ENCODE measurements at places on chromosomes 1 and 21.

DNA sequence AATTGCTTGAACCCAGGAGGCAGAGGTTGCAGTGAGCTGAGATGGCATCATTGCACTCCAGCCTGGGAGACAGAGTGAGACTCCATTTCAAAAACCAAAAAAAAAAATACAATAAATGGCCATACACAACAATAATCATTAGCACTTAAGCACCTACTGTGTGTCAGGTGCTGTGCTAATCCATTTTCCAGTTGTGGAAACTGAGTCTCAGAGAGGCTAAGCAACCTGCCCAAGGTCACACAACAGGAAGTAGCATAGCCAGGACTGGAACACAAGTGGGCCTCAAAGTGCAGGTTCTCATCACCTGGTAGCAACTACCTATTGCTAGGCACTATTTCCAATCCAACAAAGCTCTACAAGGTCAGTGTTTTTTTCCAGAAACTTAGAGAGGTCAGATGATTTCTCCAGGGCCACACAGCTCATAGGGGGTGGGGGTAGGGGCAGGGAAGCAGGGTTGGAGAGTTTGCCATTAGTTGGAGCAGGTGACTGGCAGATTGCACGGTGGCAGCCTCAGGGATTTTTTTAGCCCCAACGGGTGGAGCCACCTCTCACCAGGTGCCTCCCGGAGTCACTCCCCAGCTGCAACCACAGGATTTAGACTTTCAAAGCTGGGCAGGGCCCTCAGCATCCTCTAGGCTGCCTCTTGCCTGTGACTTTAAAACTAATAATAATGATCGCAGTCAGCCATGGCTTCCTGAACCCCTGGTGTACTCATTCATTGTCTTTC, 52.5 kb upstream of the ID3 start:
- peak; percentile 66 for DNase-seq

DNA sequence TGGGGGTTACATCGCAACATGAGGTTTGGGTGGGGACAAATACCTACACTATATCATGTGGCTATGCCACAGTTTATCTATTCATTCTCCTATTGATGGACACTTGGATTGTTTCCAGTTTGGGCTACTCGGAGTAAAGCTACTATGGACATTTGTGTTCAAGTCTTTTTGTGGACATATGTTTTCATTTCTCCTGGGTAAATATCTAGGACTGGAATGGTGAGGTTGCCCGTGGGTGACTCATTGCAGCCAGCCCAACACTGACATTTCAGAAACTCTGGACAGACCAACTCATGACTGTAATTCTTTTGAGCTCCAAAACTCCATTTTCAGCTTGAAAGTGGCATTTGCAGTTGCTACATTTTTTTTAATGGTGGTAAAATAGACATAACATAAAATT, 82.7 kb downstream of the KAZN start:
- DNase-seq = no peak

DNA sequence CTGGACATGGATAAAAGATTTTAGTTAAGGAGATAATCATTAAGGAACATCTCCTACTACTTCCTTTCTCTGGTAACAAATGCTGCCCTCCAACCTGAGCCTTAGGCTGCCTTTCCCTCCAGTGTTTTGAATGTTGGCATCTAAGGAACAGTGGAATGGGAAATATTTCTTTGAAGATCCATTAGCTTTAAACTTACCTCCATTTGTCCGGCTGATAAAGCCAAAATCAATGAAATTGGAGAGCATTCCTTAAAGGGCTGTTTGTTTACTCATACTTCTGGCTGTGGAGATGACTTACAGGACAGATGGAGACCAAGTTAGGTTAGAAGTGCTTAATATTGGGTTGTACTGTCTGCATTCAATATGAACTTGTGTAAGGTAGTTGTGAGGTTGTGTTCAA, 439.1 kb downstream of the PLA2G4A start:
- DNase-seq = no peak

DNA sequence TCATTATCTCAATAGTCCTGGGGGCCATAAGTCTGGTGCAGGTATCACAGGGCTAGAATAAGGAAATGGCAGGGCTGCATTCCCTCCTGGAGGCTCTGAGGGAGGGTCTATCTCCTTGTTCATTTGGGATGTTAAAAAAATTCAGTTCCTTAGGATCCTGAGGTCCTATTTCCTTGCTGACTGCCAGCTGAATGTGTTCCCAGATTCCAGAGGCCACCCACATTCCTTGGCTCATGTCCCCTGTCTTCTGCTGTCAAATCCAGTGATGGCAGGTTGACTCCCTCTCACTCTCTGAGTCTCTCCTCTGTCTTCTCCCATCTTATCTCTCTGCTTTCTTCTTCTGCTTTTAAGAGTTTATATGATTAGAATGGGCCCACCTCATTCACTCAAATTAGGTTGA, 400.6 kb downstream of the PTPRU start:
- DNase-seq = no peak

DNA sequence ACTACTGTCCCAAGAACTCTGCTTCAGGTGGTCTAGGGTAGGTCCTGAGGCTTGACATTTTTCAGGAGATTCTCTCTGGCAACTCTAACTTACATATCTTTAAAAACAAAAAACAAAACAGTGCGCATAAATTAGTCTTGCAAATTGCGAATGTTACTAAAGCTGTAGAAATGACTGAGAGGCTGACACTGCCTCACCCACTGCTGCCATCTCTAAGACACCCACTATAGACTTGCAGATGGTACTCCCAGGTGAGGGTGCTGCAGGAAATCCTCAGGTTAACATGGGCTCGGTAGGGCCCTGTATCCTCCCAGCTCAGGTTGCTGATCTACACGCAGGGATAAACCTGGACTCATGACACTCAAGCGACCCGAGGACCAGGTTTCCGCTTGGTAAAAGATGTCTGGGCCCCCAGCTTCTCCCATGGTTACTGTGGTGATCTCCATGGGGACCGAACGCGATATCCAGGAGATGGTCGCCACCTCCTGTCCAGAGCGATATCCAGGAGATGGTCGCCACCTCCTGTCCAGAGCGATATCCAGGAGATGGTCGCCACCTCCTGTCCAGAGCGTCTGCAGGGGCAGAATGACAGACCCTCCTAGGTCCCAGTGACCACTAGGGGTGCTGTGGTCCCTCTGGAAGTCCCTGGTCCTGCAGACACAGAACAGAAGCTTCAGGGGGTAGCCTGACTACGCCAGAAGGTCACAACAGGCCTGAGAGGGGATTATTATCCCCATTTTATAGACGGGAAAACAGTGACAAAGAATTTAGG, 16.2 kb upstream of the LY9 start:
- no peak for DNase-seq

DNA sequence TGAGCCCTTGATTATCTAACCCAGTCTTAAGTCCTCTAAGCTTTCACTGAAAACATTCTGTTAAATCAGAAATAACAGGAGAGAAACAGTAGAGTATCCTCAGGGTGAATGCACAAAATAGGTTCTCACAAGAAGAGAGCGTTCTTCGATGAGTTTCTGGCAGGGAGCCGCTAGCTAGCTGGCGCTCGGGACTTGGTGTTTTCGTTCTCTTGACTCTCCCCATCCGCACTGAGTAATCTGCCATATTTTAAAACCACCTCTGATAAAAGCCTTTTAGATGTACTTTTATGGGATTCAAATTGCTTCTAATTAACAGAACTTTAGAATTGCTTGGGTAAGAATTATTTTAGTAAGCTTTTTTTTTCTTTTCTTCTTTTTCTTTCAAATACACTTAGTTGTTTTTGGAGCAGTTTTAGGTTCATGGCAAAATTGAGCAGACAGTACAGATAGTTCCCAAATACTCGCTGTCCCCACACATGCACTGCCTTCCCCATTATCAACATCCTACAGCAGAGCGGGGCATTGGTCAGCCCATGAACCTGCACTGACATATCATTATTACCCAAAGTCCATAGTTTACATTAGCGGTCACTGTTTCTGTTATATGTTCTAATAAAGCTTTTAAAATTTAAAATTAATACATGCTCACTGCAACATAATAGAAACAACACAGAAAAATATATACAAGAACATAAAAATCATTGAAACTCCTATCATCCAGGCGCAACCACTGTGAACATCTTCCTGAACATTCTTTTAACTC, 35.4 kb downstream of the PRDM2 start:
- DNase-seq = no peak

GRCh38 chr1:54284781-54285529, 85.0 kb downstream of the MRPL37 start:
- no peak for DNase-seq

DNA sequence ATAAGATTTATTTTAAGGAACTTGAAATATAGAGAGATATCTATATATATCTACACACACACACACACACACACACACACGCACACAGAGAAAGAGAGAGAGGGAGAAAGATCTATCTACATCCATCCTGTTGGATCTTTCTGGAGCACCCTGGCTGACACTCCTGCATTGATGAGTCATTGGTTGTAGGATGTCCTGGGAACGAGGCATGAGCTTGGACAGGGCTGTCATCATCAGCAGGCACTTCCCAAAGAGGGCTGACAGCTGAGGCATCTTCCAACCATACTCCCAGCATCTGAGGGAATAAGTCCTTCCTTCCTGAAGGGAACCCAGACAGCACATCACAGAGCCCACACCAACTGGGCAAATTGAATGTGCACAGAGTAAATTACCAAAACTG, 99.1 kb upstream of the ERG start:
- DNase-seq = no peak

DNA sequence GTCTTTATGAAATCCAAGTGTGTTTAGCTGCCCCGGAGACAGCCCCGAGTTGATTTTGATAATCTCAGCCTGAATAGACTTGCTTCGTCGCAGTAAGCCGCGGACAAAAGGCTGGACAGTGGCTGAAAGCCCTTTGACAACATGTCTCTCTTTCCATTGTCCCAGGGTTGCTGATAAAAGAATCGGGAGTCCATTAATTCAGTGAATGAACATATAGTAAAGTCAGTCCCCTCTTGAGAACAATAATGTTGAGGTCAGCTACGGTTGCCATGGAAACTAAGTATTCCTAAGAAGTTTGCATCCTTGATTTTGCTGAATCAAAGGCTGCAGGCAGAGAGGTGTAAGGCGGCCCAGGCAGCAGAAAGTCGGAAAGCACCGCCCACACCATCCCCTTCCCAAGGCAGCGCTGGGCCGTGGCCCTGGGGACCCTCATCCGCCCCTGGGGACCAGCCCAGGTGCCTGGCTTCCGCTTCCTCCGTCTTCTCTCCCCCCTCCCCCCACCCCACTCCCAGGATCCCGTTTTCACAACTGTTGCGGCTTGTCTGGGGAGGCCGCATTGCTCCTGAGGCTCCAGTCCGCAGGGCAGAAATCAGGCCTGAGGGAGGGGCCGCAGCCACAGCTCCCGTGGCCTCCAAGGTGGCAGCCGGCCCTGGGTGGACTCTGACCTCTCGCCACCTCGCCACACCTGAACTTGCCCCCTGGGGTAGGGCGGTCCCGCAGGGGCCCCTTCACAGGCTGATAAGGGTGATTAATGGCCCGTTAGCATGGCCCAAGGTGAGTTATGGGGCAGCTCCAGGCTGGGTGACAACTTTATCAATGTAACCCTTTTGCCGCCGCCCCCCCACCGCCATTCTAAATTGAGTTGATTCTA, 180.9 kb downstream of the PRDM16 start:
- no peak for DNase-seq

DNA sequence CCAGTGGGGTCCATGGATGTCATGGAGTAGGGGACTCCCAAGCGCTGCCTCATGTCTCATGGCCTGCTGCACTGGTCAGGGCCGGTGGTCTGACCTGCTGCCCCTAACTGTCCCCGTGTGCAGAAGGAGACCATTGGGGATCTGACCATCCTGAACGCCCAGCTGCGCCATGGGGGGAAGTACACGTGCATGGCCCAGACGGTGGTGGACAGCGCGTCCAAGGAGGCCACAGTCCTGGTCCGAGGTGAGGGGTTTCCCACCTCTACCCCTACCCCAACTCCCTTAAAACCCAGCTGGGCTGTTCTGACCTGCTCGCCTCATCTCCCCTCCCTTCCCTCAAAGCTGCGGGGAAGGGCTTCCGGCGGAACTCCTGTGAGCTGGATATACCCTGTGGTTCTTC, 18.6 kb downstream of the TMEM81 start:
- no peak for DNase-seq

- no peak for DNase-seq
These were observed 8.4 kb downstream of the KCNN3 start for GRCh38 chr1:154861607-154862094.

DNA sequence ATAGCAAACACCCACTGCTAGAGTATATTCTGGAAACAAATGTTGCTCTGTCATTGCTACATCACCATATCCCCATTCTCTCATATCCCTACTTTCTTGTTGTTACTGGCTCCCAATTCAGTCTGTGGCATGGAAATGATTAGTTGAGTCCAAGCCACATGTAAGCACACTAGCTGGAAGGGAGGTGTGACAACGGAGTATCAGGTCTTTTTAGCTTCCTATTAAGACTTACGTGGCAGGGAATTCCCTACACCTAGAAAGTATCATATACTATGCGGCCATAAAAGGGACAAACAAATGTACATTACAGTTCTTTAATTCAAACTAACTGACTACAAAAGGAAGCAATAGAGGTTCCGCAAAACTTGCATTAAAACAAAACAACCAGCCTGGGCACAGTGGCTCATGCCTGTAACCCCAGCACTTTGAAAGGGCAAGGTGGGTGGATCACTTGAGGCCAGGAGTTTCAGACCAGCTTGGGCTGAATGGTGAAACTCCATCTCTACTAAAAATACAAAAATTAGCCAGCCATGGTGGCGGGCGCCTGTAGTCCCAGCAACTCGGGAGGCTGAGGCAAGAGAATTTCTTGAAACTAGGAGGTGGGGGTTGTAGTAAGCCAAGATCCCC, 48.6 kb downstream of the INTS7 start:
- DNase-seq = no peak

DNA sequence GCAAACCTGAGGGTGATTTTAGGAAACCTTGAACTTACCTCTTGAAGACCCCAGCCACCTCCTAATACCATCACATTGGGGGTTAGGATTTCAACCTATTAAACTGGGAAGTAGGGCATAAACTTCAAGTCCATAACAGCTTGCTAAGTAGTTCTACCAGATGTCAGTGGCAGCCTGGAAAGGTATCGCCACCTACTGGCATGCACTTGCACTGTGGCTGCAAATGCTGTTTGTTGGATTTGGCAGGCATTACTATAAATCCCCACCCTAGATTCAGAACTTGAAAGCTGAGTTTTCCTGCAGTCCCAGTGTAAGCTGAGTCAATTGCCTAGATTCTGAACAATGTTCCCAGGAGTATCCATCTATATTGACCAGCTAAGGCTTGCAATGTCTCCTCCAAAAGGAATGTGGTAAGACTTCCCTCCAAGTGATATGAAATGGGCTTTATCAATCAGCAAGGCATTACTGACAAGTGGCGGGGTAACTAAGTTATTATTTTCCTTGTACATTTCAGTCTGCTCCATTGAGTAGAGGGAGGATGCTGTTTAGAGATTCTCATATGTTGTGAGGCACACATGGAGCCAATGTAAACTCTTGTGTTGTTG, 474.5 kb downstream of the PTPRC start:
- DNase-seq = peak; percentile 43

DNA sequence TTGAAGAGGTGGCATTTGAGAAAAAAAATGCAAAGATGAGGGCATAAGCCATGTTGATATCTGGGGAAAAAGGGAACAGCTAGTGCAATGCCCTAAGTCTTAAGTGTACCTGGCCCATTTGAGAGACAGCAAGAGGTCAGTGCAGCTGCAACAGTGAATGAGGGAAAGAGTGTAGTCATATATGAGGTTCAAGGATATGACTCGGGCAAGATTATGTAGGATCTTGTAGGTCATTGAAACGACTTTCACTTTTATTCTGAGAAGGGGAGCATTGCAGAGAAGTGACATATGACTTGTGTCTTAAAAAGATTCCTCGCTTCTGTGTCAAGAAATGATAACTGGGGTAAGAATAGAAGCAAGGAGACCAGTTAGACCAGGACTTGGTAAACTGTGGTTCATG, 31.0 kb downstream of the NTMT2 start:
- no peak for DNase-seq

GRCh38 chr1:46621930-46622329, 5.3 kb upstream of the MOB3C start:
- DNase-seq = no peak

All from NCI-H2081 (cell line).